HTR-8/SVneo (cell line): ENCODE measurements at places on chromosomes 12 and 14.
A peak's percentile ranks its signal among the peaks of the same experiment; 100 is the strongest.

- no peak for DNase-seq
These were observed 256.5 kb downstream of the IPO8 start for GRCh38 chr12:30439201-30439600.

- no peak for DNase-seq
These were observed 97.2 kb downstream of the LGMN start for GRCh38 chr14:92651106-92651757.

DNA sequence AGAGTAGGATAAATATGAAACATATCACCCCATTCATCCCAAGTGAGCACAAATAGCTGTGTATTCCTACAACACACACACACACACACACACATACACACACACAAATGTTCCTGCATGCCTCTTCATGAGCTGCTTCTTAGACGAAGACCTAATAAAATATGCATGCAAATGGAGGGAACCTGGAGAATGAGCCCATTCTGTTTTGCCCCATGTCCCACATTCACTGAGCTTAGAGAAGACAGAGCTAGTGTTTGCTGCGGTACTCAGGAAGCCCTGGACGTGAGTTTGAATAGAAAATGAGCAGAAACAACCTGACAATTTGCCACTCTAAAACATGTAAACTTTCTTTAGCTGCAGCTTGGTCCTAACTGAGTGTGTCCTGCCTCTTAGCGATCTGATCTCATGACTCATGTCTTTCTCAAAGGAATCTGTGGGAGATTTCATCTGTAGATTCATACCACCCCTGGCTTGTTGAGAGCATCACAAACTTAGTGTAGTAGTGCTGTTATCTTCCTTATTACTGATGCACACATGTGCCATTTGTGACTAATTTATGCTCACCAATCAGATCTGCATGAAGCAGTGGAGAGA, 86.8 kb downstream of the ITPR2 start:
- peak; percentile 79 for DNase-seq

GRCh38 chr14:61077437-61077836, 96.4 kb downstream of the SLC38A6 start:
- DNase-seq: no peak

DNA sequence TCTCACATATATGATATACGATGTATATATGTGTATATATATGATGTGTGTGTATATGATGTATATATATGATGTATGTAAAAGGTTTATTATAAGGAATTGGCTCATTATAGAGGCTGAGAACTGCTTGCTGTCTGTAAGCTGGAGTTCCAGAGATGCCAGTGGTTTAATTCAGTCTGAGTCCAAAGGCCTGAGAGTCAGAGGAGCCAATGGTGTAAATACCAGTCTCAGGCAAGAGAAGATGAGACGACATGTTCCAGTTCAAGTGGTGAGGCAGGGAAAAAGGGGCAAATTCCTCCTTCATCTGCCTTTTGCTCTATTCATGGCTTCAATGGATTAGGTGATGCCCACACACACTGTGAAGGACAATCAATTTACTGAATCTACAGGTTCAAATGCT, 17.1 kb upstream of the STYK1 start:
- DNase-seq: no peak

DNA sequence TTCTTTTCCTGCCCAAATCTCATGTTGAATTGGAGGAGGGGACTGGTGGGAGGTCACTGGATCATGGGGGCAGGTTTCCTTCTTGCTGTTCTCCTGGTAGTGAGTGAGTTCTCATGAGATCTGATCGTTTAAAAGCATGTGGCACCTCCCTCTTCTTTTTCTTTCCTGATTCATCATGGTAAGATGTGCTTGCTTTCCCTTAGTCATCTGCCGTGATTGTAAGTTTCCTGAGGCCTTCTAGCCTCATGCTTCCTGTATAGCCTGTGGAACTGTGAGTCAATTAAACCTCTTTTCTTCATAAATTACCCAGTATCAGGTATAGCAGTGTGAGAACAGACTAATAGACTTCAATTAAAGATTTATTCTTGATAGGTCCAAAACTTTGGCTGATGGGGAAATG, 83.5 kb downstream of the CAND1 start:
- DNase-seq: no peak

GRCh38 chr14:22448035-22448904, 140.8 kb downstream of the DAD1 start:
- DNase-seq: no peak

- no peak for DNase-seq
These were observed 126.9 kb upstream of the FKBP4 start for GRCh38 chr12:2667716-2668440.

DNA sequence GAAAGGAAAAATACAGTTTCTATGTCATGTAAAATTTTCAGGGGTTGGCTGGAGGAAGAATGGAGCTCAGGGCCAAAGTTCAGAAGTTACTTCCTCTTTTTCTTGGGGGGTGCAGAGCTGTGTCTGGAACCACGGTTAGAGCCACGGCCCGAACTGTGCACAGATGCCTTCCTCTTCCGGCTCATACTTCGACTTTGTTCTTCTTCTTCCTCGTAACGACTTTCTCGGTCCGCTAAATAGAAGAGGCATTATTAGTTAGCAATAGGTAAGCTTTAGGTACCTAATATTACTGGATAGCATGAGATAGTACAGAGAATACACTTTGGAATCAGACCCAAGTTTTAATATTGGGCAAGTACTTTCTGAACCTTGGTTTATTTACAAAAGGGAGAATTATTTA, 31.2 kb downstream of the SUPT16H start:
- DNase-seq: no peak

- DNase-seq: no peak
These were observed 87.0 kb downstream of the R3HDM2 start for GRCh38 chr12:57343703-57344378.

- peak; percentile 76 for DNase-seq
These were observed 43.5 kb downstream of the TMX1 start for GRCh38 chr14:51283402-51284085.

DNA sequence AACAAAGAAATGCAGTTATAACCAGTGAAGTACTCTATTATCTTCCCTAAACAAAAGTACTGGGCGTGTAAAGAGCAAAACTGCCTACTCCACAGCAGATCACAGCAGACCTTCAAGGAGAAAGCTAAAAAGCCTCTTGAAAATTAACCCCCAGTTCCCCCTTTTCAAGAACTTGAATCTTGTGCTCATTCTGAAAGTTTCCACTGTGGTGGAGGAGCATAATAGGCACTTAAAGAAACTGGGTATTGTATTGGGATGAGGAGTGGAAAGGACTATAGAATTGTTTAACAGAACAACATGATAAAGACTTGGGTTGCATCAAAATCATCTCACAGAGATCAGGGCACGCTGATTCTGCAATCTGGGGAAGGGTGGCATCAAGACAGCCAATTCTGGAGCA, 51.1 kb downstream of the SLC25A47 start:
- DNase-seq: no peak

- no peak for DNase-seq
These were observed 23.6 kb upstream of the NPFF start for GRCh38 chr12:53530920-53531319.

- DNase-seq: no peak
These were observed 81.1 kb downstream of the HMGA2 start for GRCh38 chr12:65905405-65905804.

DNA sequence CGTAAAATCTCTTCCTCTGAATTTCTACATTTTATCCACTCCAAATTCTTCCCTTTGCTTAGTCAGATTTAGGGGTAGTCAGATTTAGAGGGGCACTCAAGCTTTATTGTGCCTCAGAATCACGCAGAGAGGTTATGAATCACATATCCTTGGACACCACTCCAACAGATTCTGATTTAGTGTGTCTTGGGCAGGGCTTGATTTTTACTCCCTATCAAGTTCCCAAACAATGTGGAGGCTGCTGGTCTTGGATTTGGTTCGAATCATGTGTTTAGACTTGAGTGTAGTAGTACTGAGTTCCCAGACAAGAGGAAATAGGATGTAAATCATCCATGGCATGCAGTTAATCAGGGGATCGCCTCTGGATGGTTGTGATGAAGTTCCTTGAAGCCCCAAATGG, 298.1 kb upstream of the CLEC14A start:
- DNase-seq: no peak

DNA sequence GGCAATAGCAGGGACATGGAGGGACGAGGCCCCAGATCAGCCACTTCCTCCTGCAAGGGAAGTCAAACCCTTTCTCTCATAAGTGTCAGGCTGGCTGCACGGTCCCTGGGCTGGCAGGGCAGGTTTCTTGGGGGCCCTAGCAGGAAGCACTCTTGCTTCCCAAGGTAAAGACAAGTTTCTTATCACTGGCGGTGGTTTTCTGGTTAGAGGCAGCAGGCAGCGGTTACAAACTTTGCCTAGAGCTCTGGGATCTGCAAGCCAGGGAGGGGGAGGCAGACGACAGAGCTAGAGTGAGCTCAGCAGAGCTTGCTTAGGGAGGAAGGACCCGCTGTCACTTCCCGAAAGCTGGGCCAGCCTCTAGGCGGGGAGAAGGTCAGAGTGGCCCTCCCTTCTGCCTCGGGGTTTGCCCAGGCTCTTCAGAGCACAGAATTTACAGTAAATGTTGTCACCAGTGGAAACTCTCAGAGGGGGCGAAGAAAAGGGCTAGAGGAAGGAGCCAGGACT, 20.4 kb downstream of the BATF start:
- DNase-seq: no peak

GRCh38 chr14:85701763-85702162, 171.8 kb downstream of the FLRT2 start:
- DNase-seq: no peak

- DNase-seq: no peak
These were observed 53.5 kb downstream of the ARMH4 start for GRCh38 chr14:58098507-58098906.

DNA sequence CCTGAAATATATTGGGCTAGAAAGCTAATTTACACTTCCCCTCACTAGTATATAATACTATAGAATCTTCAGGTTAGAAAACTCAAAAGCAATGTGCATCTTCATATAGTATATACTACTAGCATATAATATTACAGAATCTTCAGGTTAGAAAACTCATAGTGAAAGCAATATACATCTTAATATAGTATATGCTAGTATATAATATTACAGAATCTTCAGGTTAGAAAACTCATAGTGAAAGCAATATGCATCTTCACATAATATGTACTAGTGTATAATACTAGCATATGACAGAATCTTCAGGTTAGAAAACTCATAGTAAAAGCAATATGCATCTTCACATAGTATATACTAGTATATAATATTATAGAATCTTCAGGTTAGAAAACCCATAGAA, 329.6 kb downstream of the ZFP36L1 start:
- no peak for DNase-seq

DNA sequence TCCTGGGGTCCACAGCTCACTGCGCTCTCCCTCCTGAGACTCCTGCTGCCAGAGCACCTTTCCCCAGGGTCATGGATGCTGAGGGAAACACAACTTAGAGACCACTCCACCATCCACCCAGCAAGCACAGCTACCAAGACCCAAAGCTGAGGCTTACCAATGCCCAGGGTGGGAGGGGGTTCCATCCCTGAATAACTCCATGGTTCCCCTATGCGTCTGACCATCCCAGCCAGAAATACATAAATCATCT, 36.3 kb downstream of the DAD1 start:
- no peak for DNase-seq

DNA sequence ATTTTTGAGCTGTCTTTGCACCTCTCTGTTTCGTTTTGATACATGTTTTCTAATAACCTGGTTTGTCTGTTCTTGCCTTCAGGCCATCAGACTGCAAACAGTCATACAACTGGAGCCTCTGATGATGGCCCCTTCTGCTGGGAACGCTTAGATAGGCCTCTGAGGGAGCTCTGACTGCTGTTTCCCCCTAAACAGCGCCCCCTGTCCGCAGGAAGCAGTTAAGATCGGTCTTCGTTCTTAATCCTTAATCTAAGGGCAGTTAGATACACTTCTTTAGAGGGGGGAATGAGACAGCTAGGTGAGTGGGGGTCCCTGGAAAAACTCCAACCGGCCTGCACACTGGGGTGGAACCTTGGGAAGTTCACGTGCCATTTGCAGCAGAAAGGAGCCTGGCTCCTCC, 1338.8 kb upstream of the SEL1L start:
- DNase-seq: no peak

DNA sequence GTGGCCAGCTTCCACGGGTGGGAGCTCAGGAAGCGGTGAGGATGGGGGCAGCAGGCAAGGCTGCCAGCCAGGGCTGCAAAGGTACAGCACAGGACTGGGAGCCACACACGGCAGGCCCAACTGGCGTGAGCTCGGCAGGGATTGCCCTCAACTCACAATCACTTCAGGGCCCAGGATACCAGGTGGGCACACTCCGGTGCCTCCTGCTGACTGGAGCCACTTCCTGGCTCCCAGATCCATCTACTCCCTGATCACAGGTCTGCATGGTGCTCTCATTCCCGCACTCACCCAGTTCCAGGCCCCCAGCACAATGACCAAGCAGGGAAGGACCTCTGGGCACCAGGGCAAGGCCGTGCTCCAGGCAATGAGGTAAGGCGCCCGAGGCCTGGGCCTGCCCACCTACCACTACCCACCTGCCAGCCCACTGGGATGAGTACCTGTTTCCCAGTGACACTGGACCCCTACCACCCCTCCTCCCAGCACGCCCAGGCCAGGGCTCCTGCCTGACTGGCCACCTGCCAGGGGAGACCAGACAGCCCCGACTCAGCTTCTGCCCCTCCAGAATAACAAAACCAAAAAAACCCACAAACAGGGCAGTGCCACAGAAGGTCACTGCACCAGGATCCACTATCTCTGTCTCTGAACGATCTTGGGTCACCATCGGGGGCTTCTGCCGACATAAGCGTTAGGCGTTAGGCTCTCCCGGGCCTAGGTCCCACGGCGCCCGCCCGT, 1.8 kb downstream of the JAG2 start:
- DNase-seq: no peak

- no peak for DNase-seq
These were observed 3.1 kb upstream of the DDHD1 start for GRCh38 chr14:53156238-53156637.

- DNase-seq: no peak
These were observed 442.5 kb downstream of the NRXN3 start for GRCh38 chr14:78612666-78613065.

DNA sequence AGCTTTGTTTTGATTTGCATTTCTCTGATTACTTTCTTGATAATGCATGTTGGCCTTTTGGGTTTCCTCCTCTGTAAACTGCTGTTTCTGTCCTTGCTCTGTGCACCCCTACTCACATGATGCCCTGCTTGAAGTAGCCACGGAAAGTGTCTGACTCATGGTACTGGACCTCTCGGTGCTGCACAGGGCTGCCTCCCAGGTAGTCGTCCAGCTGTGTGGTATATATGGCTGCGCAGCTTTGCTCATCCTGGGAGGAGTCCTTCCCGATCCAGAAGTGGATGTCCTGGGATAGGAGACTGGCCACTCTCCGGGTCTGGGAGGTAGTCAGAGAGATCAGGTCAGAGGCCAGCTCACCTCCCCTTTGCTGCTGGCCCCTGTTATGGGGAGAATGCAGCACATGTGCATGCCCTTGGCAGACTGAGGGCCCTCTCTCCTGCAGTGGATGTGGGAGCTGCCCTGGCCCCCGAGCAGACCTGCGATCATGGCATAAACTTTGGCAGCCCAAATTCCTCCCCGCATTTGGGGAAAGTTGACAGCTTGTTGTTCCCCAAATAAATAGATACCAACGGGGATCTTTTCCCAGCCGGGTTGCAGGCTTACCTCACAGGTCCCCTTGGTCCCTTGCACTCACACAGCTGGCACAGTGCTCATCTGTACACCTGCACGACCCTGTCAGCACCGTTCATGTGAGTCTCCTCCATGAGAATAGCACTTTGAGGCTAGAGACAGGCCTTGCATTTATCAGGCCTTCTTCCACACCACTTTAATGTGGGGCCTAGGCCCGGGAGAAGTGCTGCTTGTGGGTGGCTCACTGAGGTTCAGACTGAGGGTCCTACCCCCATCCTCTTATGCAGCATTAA, 5.2 kb downstream of the AVIL start:
- DNase-seq: no peak
